ENCODE measurements at places on chromosomes 11 and 22. TPM values are rescaled to one million over a fixed set of nuclear protein-coding genes. Genes with fewer than 3 reads are reported as not detected.

The DSCAML1 gene
- 1.5 TPM for total RNA-seq

DNA sequence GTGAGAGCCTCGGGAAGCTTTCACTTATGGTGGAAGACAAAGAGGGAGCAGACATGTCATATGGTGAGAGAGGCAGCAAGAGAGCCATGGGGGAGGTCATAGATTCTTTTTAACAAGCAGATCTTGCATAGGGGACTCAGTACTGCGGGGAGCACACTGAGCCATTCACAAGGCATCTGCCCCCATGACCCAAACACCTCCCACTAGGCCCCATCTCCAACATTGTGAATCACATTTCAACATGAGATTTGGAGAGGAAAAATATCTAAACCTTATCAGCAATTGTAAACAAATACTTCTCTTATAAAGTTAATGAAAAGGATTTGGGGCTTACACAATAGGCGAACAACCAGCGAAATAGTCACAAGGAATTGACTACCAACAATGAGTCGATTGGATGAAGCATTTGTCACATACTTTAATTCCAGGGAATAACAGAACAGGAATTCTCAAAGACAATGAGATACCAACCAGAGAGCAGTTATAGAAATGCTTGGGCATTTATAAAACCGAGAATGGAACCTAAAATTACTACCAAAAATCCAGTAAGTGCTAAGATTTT lies 7.3 kb downstream of the DDI1 start:
- DNase-seq: no peak

GRCh38 chr11:35553831-35554230 lies 28.4 kb upstream of the PAMR1 start:
- DNase-seq: no peak

- no peak for DNase-seq
These were observed 21.5 kb downstream of the NFAM1 start for GRCh38 chr22:42410708-42411107.

DNA sequence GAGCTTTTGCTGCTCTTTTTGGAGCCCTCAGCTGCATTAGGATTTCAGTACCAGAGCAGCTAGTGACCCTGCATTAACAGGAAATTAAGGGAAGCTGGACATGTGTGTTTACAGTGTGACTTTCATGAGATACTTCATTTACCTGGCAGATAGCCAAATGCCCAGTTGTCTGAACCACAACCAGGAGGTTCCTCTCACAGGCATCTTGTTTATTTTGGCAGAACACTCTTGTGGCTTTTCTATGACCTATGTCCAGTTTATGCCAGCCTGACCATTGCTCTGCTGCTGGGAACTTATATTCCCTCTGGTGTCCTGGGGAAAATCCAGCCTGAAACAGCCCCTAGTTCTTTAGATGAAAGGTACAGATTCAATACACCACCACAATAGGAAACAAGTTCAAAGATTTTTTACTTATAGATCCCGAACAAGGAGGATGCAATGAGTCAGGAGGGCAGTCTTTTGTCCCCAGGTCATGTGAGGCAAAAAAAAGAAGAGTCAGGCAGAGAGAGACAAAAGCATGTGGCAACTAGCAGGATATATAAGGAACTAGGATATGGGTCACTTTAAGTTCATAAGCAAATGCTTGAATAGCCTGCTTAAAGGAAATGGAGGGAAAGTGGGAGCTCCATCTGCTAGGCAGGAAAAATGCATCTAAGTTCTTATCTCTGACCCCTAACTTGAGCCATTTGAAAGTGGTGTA lies 379.3 kb downstream of the INSC start:
- DNase-seq: peak; percentile 41

- no peak for DNase-seq
These were observed 33.3 kb downstream of the NF2 start for GRCh38 chr22:29636751-29637150.

DNA sequence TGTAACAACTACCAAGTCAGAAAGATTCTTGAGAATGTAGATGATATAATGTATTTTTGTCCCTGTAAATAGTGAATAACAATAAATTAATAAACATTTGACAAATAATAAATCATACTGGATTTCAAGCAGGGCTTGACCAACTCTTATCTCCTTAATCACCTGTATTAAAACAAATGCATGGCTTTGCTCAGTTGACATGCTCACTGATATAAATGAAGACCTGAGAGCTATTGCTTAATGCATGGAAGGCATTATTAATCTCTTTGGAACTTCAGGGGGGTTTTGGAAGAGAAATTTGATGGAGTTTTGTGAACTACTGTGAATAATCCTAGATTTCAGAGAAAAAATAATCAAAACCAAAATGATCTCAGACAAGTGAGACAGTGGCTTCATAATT lies 1420.4 kb upstream of the TENM4 start:
- no peak for DNase-seq

- peak; percentile 43 for DNase-seq
These were observed 63.4 kb downstream of the KCNJ1 start for GRCh38 chr11:128803449-128804245.

DNA sequence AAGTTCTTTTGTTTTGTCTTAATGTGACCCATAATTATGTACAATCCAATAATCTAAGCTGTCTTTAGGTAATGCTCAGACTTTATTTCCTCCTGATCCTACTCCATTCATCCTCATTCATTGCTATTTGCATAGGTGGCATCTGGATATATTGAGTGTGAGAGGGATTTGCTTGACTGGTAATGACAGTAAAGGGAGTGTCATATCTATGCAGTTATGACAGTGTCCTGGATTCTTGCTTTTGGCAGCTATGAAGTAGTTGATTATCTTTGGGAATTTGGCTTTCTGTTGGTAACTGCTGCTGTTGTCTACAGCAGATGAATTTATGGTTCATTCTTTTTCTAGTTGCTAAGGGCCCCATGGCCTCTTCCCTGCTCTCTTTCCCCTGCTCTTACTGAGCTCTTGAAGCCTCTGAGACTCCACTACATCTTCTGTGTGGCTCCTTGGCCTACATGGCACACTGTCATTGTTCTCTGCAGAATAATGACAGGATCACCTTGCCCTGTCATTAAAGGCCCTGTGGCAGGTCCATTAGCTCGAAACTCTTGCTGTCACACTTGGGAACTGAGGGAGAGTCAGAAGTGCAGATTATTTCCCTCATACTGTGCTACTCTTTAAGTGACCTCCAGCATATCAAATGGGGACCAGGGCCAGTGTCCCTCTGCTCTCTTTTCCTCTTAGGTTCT lies 20.1 kb upstream of the ACAT1 start:
- no peak for DNase-seq

DNA sequence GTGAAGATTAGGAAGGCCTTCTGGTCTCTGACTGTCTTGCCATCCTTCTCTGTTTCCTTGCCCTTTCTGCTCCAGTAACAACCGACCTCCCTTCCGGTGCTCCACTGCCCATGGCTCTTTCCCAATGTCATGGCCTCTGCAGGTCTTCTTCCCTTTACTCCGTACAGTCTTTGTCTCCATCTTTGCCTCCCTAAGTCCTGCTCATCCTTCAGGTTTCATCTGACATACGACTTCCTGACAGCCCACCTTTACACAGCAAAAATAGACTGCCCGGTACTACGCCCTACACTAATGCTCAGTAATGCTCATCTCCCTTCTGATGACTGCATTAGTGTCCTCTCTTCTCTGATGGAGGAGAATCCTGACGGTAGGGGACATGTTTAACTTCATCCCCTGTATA lies 63.9 kb downstream of the FBXO7 start:
- no peak for DNase-seq

GRCh38 chr22:49936973-49937757 lies 18.7 kb downstream of the CRELD2 start:
- DNase-seq: no peak

Data from lung (tissue), 17 donors.